Foreskin keratinocyte (primary cell): ENCODE measurements at places on chromosomes 5 and 9.

DNA sequence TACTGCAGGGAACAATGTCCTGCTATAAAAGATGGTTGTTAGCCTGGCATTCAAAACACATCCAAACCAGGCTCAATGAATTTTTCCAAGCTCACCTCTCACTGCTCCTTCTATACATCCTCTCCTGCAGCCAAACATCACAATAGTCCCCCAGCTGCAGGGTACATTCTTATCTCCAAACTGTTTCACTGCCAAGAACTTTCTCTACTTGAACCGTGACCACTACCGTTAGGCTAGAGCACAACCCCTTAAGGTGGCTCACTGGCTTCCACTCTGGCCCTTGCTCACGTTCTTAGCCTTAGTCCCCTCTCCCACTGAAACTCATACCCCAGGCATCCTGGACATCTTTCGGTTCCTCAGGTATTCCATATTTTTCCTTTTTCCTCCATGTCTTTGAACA, 29.0 kb upstream of the ANXA6 start:
- DNase-seq: no peak

DNA sequence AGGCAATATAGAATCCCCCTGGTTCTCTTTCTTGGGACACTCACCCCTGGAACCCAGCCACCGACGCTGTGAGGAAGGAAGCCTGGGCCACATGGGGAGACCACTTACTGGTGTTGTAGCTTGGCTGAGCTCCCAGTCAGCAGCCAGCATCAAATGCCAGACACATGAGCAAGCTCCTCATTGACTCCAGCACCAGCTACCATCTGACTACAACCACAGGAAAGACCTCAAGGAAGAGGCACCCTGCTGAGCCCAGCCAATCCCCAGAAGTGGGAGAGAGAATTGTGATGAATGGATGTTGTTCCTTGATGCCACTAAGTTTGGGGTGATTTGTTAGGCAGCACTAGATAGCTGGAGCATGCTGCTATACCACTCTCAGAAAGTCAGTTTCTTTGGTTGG, 36.0 kb downstream of the BNIP1 start:
- DNase-seq: no peak

DNA sequence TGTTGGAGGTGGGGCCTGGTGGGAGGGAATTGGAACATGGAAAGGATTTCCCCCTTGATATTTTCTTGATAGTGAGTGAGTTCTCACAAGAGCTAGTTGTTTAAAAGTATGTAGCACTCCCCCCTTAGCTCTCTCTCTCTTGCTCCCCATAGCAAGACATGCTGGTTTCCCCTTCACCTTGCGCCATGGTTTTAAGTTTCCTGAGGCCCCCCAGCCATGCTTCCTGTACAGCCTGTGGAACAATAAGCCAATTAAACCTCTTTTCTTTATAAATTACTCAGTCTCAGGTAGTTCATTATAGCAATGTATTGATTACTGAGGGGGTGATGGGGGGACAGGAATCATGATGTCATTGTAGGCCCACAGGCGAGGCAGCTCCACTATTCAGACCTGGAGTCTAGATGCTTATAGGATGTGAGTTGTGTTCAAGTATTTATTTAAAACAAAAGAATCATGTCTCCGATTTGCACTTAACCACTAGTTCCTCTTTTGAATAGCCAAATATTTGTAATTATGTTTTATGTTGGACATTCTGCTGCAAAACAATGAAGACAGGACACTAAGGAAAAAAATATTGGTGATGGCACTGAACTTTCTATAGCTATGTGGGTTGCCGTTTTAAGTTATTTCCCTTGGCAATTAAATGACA, 156.6 kb downstream of the TMEM38B start:
- no peak for DNase-seq

DNA sequence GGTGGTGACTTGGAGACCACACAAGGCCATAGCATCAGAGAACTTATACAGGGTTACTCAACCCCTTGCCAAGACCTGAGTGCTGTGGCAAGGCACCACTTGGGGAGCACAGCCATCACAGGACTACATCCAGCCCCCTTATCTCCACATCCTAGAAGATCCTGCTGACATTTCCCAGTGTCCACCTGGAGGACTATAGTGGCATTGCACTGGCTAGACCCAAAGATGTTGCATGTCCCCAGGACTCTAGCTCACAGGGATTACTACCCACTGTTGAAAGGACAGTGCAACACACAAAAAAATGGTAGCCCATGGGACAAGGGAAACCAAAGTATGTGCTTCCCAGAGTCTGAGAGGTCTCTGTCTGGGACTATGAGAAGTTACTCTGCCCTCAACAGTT, 411.1 kb upstream of the NUDT12 start:
- DNase-seq: no peak

DNA sequence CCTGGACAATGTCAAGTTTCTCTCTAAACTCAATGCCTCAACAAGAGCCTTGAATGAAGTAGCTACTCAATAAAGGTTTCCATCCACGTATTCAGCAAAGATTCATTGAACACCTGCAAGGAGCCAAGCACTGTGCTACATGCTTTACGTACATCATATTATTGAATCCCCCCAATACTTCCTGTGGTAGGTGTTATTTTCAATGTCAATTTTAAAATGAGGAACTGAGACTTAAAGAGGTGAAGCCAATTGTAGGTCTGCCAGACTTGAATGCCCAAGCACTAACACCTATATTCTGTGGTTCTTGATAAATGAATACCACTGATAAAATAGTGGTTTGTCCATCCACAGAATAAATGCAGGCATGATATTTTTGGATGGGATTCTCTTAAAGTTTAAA, 162.3 kb downstream of the DRD1 start:
- no peak for DNase-seq

GRCh38 chr5:37174928-37175327, 74.2 kb downstream of the CPLANE1 start:
- DNase-seq: no peak

DNA sequence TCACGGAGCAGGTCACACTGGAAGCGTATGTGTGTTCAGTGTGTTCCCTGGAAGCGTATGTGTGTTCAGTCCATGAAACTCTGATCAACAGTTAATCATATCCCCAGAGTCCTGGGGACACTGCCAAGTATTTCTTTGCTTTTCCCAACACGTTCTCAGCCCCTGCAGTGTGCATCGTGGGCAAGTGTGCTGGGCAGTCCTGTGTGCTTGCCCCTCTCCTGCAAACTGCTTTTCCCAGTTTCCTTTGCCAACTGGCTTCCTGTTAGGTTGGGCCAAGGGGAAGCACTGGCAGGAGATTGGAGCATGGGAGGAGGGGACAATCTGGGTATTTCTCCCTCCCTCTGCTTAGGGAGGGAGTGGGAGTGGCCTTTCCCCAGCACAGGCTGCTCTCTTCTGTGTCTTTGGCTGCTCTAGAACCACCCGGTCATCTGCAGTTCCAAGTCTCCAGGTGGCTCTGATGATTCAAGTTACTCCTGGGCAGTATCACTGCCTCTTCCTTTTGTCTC, 36.8 kb upstream of the NEK6 start:
- peak; percentile 18 for DNase-seq

DNA sequence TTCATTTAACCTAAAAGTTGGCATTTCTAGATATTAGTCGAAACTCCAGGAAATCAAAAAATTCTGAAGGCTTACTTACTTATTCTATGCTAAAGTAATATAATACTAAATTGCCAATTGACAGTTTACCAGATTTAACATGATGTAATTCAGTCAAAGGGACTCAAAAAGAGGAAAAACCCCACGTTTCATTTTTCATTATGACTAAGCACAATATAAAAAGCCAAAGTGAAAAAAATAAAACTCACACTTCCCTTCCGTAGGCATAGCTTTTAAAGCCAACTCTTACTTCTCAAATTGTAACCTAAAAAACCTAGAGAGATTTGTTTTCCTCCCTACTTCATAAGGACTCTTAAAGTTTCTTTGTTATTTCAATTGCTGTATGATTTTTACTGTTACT, 146.6 kb downstream of the RAPGEF6 start:
- DNase-seq: no peak
